ENCODE measurements at places on chromosomes 16 and 17. TPM values are rescaled to one million over a fixed set of nuclear protein-coding genes. Genes with fewer than 3 reads are reported as not detected.

NOS2 gene
- 0.08 TPM for total RNA-seq

HBA1 gene
- total RNA-seq, result 4.4 TPM

TRIM72 gene
- total RNA-seq, result 0.08 TPM

HOXB1 gene
- total RNA-seq, result not detected

ITGAD gene
- total RNA-seq, result not detected

DNA sequence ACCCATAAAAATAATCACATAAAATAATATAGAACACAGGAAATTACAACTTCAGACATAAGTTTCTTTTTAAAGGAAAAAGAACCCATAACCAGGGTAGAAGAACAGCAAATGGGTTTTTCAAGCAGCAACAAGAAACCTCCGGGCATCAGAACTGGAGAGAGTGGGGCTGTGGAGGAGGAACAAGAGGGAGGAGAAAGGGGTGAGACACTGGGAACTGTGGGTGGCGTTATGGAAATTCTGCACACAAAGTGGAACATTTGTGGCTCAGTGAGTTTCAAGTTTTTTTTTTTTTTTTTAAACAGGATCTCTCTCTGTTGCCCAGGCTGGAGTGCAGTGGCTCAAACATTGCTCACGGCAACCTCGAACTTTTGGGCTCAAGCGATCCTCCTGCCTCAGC is 22.6 kb downstream of the EMP2 start:
- no peak for DNase-seq

GRCh38 chr16:56932721-56933619 is 1.0 kb downstream of the HERPUD1 start:
- DNase-seq, result peak; percentile 38

- DNase-seq, result no peak
These were observed 19.0 kb upstream of the MON1B start for GRCh38 chr16:77171745-77172635.

GRCh38 chr17:72976971-72977770 is 115.3 kb downstream of the SLC39A11 start:
- no peak for DNase-seq

DNA sequence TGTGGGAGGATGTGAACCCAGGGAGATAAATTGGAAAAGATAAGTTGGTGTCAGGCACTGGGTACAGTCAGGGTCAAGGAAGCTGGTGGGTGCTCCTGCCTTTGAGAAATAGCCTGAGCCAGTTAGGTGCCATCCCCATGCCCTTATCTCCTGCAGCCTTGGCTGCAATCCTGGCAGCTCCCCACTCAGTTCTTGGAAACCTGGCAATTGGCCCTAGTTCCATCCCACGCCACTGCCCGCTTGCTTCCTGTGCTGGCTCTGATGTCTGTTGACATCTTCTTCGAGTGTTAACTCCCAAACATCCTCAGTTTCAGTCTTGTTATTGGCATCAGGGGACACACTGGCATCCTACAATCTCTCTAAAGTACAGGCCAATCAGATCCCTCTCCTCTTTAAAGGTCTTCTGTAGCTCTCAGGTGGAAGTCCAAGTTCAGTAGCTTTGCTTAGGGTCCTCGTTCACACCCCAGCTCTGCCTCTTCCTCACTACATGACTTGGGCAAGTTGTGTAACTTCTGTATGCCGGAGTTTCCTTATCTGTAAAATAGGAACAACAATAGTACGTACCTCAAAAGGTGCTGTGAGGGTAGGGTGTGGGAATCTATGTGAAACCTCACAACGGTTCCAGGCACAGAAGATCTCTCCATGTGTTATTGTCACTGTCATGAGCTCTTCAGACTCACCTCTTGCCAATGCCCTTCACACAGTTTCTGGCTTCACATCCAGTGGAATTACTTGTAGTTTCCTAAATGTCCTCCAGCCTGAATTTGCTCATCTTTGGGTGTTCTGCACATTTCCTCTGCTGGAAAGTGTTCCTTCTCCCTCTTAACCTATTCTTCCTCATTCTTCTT is 13.5 kb upstream of the PRKAR1A start:
- DNase-seq, result no peak

DNA sequence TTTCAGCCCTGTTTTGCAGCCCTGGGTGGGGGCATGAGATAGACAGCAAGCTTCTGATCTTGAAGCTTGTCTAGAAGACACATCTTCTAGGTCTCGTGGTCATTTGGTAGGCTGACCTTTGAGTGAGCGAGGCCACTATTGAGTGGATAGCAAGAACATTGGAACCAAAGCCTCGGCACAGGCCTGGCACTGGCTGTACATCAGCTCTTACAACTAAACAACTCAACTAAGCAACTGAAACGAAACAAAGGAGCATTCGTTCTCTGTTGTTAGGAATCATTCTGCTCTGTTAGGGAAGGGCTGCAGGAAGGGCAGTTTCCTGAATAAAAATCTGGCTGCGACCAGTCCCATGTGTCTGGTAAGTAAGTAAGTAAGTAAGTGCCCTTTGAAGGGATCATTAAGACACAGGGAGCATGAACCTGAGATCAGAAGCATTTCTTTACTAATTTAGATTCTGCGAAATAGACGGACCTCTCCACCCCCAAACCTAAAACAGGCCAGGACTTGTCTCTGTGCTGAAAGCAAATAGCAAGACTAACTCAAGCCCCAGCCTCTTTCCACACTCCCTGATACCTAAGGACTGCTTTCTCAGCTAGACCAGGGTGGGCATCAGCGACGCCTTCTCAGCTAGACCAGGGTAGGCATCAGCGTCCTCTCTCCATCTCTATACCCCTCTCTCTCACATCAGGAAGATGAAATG is 22.7 kb downstream of the CYB561 start:
- DNase-seq, result no peak

DNA sequence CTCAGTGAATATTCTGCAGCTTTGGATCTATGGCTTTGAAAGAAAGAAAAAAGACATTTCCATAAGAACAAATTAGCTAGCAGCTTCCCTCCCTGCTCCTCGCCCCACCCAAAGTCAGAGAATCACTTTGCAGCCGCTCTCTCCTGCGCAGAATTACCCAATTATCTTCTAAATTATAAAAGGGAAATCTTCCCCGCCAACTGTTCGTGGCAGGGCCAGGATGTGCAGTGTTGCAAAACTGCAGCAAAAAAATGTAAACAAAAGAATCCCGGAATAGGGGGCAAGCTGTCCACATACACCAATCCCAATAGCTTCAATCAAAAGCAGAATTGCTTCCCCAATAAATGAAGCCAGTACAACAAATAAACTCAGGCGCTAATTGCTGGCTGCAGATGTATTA is 510.6 kb downstream of the RBFOX1 start:
- no peak for DNase-seq

DNA sequence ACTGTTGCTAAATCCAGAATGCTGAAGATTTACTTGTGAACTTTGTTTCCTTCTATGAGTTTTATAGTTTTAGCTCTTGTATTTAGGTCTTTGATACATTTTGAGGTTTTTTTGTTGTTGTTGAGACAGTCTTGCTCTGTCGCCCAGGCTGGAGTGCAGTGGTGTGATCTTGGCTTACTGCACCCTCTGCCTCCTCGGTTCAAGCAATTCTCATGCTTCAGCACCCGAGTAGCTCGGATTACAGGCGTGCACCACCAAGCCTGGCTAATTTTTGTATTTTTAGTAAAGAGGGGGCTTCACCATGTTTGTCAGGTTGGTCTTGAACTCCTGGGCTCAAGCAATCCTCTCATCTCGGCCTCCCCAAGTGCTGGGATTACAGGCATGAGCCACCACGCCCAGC is 14.4 kb downstream of the TENT4B start:
- DNase-seq, result no peak

GRCh38 chr17:59941131-59941530 is 23.4 kb downstream of the RNFT1 start:
- DNase-seq, result no peak

DNA sequence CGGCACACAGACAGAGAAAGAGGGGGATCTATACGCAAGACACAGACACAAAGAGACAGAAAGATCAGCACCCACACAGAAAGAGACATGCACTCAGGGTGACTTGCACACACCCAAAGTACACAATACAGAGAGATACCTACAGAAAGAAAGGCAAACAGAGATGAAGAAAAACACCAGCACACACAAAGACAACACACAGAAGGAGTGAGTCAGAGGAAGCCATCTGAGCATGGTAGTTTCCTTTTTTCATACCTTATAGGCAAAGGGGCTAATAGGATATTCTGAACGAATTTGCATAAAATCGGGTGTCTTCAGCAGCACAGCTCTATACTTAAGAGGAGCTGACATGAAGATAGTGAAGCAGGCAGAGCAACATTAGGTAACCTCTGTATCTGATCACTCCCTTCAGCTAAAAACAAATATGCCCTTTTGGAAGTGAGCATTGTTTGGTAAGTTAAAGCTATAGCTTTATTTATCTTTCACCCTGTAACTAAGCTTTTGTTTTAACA is 198.6 kb downstream of the AATF start:
- DNase-seq, result no peak

- no peak for DNase-seq
These were observed 782 bp downstream of the FAM83G start for GRCh38 chr17:19003543-19004420.

- no peak for DNase-seq
These were observed 2.3 kb upstream of the P2RX1 start for GRCh38 chr17:3918372-3919122.

- DNase-seq, result no peak
These were observed 2.7 kb downstream of the MYH13 start for GRCh38 chr17:10370016-10370608.

GRCh38 chr16:85348911-85349334 is 236.7 kb upstream of the CIBAR2 start:
- no peak for DNase-seq

DNA sequence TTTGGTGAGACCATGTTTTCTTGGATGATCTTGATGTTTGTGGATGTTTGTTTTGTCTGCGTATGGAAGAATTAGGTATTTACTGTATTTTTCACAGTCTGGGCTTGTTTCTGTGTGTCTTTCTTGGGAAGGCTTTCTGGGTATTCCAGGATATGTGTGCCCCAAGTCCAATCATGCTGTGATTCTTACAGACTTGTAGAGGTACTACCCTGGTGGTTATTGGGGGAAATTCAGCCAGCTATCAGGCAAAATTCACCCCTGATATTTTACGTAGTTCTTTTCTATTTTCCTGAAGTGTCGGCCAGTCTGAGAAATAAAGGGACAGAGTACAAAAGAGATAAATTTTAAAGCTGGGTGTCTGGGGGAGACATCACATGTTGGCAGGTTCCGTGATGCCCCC is 33.4 kb upstream of the ARL4D start:
- no peak for DNase-seq

DNA sequence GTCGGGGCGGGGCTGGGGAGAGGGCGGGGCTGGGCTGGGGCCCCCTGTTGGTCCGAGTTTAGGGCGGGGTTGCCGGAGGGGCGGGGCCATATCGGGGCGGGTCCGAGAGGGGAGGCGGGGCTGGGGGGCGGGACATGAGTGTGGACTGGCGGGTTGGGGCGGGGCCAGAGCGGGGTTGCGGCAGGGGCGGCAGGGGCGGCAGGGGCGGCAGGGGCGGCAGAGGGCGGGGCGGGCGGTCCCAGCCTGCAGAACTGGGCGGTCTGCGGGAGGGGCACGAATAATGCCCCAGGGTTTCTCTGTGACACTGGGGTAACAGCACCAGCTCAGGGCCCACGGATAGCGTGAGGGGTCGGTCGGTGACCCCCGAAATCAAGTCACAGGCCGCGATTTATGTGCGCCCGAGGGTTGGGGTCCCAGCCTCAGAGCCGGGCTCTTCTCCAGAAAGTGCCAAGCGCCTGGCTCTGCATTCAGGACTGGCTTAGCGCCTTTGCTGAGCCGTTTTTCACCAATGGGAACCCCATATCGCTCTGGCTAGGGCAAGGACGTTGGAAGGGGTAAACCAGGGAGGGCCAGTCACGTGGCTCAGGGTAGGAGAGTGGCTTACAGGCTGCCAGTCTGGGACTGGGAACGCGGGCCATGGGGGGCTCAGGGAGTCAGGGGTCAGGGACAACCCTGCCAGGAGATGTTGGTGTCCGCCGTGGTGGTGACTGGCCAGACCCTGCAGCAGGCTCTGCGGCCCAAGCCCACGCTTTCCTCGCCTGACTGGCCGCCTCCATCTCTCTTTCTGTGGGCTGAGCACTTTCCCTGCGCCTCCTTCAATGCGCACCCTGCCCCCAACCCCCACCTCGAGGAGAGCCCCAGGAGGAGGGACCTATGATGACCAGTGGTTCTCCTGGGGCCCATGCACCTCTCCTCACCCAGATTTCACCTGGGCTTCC is 1.2 kb upstream of the METTL26 start:
- DNase-seq, result no peak

DNA sequence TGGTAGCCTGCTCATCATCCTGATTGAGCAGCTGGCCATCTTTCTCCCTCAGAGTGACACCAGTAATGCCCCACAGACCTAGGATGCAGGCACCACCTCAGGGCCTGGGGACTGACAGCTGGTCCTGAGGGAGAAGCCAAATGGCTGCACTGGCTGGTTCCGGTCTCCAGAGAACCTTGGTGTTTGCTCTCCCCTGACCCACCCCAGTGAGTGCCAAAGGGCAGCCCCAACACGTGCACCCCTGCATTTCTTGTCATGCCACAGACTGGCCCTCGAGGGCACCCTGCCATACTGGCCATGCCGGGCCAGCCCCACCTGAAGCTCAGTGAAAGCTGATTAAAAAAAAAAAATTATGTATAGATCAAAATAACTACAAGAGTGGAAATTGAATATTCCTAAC is 100.5 kb downstream of the WNT3 start:
- DNase-seq, result no peak

DNA sequence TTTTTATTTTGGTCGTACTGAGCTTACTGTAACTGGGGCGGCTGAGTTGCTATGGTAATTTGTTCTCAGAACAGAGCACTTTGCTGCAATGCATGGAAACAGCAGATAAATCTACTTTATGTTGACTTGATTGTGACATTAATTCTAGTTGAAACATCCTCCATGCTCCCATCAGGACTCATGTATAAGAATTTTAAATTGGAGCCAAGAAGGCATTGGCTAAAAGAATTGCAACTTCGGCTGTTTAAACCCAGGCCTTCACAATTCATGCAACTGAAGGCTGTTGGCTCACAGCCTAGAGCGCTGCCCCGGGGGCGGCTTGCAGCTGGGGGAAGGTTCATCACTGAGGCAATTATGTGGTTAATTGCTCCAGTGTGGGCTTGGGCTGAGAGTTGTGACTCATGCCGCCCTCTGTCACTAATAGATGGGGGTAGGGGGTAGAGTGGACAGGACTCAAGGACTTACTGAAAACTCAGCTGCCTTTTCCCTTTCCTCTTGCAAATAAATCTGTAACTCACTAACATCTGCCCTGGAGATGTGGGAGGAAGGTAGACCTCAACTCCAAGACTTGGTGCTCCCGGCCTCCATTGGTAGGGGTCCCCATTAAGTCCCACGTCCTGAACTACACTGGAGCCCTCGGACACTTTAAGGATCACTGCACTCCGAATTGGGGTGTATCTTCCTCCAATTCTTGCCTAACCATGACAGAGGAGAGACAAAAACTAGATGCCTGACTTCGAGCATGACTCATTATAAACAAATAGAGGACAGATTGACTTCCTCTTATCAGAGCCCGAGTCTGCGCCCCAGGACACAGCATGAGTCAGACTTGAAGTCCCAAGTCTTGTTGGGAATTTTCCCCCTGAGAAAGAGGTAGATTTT is 37.5 kb downstream of the ERCC4 start:
- DNase-seq, result peak; percentile 77

GRCh38 chr16:49748322-49748721 is 107.6 kb downstream of the ZNF423 start:
- DNase-seq, result no peak
